ENCODE measurements at places on chromosomes 4 and X.
A peak's percentile ranks its signal among the peaks of the same experiment; 100 is the strongest.

DNA sequence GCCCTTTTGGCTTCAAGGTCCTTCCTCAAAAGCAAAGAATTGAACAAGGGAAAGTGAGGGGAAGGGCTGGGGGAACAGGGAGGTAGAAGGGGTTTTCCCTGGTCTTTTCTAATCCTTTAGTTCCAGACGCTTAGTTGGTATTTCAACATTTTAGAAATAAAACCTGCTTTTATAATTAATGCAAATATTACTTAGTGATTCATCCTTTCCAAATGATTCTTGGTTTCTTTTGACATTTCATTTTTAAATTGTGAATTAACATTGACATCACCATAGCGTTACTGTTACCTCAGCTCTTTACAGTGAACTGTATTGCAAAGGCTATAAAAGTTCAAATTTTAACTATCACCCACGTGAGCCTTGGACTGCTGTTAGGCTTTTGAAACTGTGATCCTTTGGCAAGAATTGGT is 20.9 kb downstream of the NFKB1 start:
- no peak for DNase-seq

DNA sequence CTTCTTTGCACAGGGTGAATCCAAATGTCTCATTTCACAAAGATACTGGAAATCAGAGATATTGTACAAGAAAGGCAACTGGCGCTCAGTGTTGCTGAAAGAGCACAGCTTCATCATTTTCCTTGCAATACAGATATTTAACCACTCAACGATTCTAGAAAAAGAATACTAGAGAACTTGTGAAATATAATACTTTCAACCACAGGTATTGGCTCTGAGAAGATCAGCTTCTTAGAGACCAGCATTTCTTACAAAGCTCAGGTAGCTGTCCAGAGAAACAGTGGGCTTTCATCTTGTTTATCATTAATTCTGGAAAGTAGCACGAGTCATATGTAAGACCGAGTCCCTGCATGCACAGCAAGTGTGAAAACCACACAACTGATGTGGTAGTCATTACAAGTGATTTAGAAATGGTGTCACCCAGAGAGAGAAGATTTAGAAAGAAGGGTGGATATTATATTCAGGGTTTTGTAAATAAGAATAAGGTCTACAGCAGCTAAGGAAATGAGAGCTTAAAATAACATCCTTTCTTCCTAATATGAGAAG is 7.8 kb upstream of the PPARGC1A start:
- DNase-seq, result no peak

DNA sequence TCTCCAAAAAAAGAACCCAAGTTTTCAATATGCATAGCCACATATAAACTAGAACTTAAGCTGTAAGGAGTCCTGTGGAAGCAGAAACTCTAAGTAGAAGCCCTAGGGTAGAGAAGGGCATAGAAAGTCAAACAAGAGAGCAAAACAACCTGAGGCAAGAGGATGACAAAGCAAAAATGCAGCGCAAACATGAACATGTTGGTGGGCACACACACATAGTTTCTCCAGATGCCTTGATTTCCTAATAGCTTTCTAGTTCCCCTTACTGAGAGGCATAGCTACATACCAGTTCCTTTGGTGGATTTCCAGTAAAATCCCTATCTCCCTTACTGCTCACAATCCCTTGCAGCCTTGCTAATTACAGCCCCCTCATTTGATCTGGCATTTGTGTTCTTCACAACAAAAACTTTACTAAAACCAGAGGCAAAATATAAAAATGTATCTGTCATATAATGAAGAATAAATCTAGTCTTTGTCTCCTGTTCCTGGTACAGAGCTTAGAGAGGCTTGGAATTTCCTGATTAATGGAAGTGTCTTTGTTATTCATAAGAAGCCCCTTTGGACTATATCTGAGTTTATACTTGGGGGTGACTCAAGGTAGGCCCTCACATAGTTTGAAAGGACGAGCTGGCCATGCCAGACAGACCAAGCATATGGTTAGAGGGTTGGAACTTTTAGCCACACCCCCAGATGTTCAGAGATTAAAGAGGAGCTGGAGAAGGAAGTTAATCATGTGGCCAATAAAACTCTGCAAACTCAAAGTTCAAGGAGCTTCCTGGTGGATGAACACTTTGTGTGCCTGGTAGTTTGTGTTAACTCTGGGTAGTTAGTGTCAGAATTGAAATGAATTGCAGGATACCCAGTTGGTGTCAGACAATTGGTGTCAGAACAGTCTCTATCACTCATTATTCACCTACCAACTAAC is 52.7 kb upstream of the ZCCHC13 start:
- no peak for DNase-seq

GRCh38 chr4:6095023-6095752 is 77.0 kb upstream of the C4orf50 start:
- no peak for DNase-seq

DNA sequence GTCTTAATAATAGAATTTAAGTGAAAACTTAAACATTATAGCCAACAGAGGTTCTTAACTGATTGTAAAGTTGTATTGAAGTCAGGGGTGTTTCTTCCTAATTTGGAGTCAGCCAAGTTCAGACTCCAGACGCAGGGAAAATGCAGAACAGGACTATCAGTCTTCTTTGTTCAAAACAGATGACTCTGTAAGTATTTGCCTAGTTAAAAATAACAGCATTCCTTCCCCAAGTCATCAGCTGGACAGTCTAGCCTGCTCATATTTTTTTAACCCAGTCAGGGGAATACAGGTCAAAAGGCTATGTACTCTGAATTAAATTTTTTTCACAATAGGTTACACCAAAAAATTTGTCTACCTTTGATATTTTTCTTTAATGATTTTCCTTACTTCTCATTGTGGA is 73.8 kb upstream of the DCLK2 start:
- DNase-seq, result no peak

- DNase-seq, result no peak
These were observed 7.3 kb upstream of the ARHGAP10 start for GRCh38 chr4:147724468-147725201.

GRCh38 chrX:134718105-134718965 is 60.1 kb upstream of the PLAC1 start:
- DNase-seq, result peak; percentile 90

DNA sequence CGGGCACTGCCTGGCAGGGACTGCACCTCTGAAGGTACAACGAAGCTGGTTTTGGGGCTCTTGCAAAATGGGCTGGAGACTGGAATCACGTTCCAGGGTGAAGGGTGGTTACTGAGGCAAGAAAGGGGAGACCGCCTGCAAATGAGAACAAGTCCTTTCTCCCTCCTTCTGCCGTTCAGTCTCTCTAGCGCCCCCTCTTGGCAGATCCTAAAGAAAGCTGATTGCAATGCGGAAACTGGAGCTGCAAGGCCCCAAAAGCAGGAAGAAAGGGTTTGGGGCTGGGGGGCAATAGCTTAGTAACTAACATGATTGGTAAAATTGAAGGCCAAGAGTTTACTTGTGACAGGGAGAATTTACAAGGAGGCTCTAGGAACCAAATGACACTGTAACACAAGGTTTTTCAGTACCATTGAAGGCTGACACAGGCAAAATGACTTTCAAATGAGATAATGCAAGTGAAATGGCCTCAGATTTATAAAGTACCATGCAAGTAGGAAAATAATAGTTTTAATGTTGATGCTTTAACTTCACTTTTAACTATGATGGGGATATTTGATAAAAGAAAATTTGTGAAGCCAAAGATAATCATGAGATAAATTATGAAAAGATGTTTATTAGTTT is 222.7 kb upstream of the HAND2 start:
- DNase-seq, result no peak

DNA sequence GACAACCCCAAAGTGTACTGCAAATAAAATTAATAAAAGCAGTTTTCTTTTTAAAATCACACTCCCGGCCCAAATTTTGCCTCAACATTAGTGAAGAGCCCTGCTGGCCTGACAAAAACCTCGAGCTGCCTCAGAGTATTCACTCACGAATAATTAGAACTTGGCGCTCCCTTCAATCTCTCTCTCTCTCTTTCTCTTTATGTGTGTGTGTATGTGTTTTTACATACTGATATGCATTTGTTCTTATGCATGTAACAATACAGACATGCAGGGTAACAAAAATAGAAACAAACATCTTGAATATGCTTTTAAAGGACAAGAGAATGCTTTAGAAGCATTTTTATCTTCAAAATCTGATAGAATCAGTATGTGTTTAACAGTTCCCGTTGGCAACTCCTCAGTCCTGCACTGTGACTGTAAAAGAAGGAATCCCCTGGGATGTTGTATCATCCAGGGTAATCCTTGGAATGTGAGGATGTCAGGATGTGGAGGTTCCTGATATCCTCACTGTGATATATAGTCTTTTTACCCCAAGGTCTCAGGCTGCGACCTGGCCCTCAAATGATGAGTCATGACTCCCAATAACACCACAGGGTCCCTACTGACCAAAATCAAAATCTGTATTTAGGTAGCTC is 53.0 kb downstream of the PTCHD1 start:
- DNase-seq, result no peak

GRCh38 chr4:13641084-13641483 is 13.6 kb upstream of the BOD1L1 start:
- no peak for DNase-seq

DNA sequence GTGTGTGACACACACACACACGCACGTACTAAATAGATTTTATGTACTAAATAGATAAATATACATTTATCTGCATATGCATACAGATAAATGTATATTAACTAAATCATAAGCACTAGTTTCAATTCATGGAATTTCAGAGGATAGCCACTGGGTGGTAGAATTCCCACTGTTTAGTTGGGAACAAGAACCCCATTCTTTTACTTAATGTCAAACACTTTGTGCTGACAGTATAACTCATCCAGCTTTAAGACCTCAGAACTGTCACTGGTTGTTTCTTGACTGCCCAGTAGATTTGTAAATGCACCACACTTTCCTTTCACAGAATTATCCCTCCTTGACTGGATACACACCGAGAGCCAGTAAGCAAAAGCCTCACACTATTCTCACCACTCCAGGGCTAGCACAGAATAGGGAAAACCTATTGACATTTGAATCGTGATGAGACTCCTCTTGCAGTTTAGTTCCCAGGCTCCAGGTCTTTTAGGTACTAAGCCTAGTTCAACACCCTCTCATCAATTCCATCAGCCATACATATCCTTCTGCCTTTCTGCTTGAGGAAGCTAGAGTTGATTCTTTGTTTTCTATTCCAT is 32.4 kb downstream of the PPARGC1A start:
- DNase-seq, result no peak

DNA sequence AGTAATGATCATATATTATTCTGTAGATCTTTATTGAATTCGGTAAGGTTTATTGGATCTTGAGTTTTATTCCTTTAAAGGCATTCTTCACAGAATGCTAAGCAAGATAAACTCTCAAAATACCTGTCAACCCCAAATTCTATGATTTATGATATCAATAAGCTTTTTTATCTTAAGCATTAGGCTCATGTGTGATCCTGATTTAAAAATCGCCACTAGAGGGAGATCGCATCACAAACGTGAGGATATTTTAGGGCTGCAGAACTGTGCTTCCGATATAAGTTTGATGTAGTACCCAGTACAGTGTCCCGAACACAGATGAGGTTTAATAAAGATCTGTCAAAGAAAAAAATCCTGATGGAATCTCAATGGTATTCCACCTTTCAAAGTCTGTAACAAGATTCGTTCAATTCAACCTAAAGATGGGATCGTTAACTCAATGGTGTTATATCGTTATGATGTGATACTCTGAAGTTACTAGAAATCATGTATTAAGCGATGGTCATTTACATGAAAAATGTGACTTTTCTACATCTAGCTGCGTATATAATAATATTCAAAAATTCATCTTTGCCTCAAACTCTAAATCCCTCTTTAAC is 169.0 kb downstream of the CORIN start:
- no peak for DNase-seq

GRCh38 chr4:154604696-154605200 is 7.7 kb downstream of the FGG start:
- DNase-seq, result no peak

DNA sequence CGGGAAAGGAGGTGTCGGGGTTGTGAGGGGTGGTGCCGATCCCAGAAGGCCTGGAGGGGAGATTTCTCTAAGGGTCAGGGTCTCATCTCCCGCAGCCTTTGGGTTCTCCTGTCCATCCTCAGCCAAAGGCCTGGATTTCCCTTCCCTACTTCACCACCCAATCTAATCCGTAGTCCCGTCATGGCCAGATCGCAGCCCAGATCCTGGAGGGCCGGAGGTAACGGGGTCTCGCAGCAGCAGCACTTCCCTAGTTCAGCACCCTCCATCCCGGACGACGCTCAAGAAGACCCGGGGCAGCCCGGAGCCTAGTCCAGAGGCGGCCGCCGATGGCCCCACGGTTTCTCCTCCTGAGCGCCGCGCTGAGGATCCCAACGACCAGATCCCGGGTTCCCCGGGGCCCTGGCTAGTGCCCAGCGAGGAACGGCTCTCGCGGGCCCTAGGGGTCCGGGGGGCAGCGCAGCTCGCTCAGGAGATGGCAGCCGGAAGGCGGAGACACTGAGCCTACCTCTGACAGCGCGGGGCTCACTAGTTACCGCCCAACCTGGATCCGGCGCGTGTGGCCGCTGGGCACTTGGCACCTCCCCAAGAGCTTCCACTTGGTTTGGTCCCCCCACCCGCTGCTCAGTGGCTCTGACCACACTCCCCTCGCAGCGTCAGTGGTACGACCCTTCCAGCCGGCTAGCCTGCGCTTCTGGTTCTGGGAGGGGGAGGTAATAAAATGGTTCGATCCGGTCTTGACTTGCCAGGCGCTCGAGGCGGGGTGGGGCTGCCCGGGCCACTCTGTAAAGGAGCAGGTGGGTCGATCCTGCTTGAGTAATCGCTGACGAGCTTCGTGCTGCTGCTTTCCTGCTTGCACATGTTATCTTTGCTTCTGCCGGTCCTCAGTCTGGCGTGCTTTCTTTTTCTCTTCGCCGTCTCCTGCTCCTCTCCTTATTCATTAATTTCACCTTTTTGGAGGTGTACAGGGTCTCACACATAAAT is 3.6 kb downstream of the MAGIX start:
- DNase-seq, result no peak

GRCh38 chrX:103536732-103537131 is 17.4 kb upstream of the RAB40A start:
- no peak for DNase-seq

GRCh38 chr4:152525878-152526277 is 10.0 kb downstream of the FBXW7 start:
- DNase-seq, result no peak
